Activated CD4-positive, CD25-positive, alpha-beta regulatory T cell treated with anti-CD3 and anti-CD28 coated beads, Interleukin-2, amount 50 U/mL, for 72 hours (primary cell): ENCODE measurements at places on chromosomes 3 and 15.

GRCh38 chr3:174253196-174253823, 605.8 kb upstream of the NAALADL2 start:
- DNase-seq: no peak

DNA sequence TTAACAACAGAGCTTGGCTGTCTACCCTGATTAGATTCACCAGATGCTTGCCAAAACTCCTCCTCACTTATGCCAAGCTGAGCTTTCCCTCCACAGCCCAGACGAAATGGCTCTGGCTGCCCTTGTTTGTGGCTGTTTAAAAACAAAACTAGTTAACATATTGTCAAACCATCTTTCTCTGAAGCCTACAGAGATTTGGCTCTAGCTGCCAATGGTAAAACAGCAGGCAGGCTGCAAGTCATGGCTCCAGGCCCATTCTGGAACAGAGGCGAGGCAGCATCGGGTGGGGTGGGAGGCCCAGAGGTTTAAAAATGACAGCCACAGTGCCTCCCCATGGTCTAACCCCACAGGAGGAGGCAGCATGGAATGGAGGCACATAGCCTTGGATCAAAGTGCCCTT, 75.9 kb downstream of the SCN5A start:
- peak; percentile 17 for DNase-seq

DNA sequence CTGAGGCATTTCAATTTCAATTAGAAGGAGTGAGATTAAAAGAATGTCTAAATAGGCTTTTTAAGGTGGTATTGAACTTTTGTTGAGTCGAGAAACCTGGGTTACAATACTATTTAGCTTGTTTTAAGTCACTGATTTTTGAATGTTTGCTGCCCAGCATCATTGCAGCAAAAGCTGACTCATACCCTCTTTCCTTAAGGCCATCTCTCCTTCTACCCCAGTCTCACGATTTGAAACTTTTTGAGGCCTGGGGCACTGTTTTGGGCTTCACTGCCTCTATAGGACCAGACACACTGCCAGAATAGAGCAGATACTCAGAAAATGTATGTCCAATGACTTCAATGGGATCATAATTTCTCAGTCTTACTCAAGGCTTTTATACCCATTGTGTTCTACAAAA, 319.6 kb upstream of the TGFBR2 start:
- DNase-seq: no peak

GRCh38 chr3:126528800-126529541, 5.0 kb downstream of the CHST13 start:
- DNase-seq: no peak

GRCh38 chr3:41888368-41889076, 73.4 kb downstream of the ULK4 start:
- DNase-seq: no peak

GRCh38 chr15:85691350-85692240, 103.1 kb downstream of the KLHL25 start:
- peak; percentile 53 for DNase-seq

- DNase-seq: no peak
Measured at GRCh38 chr3:37591116-37591781, 270.4 kb upstream of the CTDSPL start.

DNA sequence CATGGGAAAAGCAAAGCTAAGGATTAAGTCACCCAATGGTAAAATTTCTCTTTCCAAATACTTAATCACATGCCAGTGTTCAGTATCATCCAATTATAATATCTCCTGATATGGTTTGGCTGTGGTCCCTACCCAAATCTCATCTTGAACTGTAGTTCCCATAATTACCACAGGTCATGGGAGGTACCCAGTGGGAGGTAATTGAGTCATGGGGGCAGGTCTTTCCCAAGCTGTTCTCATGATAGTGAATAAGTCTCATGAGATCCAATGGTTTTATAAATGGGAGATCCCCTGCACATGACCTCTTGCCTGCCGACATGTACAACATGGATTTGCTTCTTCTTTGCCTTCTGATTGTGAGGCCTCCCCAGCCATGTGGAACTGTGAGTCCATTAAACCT, 26.1 kb upstream of the NMB start:
- DNase-seq: no peak

GRCh38 chr15:35060591-35060990, 24.5 kb downstream of the NANOGP8 start:
- no peak for DNase-seq

- DNase-seq: no peak
Measured at GRCh38 chr3:39638301-39638700, 170.8 kb downstream of the MOBP start.

GRCh38 chr3:44454258-44454657, 23.2 kb downstream of the ZNF445 start:
- no peak for DNase-seq

DNA sequence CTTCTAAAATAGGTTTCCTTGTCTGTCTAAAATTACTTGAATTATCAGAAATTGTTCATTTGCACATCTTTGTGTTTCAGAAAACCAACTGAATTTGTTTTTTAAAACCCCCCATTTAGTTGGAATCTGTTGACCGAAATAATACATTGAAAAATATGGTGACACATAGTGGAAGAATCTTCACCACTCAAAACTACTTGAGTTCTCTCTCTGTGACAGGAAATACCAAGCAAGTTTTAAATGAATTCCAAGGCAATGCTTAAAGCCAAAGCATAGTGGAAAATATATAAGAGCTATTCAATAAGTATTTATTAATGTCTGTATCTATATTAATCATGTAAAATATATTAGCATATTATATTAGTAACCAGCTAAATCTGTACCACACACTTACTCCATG, 224.9 kb upstream of the COL8A1 start:
- DNase-seq: no peak

GRCh38 chr15:40112789-40113188, 4.1 kb upstream of the BMF start:
- DNase-seq: no peak

DNA sequence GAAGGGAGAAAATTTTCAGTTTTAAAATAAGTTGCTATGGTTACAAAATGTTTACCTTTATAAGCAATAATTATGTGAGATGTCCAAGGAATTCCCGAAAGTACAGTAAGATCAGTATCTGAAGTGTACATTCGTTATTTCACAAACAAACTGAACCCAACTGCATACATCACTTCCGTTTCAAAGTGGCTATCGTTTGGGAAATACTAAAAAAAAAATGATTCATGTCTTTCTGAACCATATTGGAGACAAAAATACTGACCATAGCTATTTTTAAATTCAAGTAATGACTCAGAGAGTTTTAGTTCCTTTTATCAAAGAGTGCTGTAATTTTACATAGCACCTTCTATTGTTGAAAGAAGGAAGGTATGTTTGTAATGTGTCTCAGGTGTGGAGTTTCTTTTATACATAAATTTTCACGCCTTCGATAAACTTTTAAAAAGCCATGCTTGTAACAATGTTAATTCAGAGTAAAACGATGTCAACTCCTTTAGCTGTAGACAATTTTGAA, 8.0 kb upstream of the ANKRD28 start:
- DNase-seq: no peak

GRCh38 chr3:132256989-132257388, 60.2 kb upstream of the ACP3 start:
- no peak for DNase-seq

DNA sequence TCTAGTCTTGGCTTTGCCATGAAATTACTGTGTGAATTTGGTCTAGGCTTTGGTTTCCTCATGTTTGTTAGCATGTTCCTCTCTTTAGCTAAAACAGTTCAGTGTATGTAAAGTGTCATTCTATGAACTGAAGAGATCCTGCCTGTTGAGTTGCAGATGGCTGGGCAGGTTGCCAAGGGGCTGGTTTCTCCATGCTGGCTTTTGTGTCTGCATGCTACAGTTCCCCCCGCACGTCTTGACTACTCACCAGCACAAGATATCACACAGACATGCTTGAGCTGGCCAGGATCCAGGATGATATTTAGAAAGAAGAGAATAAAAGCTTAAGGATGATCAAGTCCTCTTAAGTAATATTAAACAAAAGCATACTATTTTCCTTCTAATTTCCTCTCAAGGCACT, 90.2 kb downstream of the CERS3 start:
- DNase-seq: no peak

DNA sequence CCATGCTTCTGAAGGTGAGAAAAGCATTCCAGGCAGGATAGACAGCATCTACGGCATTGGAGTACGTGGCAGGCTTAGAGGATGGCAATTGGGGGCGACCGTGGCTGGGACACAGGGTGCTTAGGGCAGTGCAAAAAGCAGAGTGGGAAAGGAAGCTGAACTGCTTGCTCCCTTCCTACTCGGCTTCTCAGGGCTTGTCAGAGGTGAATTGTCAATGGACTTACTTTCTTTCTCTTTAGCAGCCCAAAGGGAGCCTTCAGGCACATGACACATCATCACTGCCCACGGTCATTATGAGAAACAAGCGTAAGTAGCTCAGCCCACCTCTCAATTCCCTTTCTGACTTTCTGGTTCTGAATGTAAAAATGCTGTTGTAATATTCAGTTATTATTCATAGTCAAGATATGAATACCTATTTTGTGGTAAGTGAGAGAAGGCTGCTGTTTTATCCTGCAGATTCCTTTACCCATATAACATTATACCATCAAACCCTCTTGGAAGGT, 84.3 kb downstream of the KLHL25 start:
- DNase-seq: no peak

DNA sequence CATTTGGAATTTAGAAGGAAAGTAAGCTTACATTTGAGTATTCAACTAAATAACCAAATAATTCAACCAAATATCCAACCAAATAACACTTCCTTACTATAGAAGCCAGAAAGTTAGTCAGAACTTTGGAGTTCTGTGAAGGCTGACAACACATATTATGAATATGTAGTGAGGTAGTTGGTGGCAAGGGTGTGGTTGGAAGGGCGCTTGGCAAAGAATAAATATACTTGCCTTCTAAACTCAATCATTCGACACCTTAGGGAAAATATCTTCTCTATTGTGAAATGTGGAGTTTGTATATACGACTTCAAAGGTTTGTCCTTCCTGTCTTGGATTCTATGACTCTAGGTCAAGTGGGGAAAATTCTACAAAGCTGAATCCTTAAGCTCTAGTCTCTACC, 111.7 kb upstream of the OSTN start:
- DNase-seq: no peak

DNA sequence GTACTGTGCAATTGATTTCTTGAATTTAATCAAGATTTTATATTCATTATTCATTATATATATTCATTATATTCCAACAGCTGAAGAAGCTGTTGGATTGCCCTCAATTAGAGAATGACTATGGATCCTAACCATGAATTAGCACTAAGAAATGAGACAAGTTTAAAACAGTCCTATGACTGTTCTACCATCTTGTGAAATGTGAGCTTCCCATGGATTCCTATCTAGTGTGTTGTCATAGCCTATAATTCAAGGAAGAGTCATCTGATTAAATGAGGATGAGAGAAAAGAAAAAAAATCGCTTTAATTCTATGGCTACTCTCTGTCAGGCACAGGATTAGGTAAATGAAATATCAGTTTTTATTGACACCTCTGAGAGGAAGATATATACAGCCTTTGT, 696.6 kb upstream of the NAALADL2 start:
- no peak for DNase-seq

GRCh38 chr15:100690032-100690794, 87.8 kb downstream of the ASB7 start:
- no peak for DNase-seq

GRCh38 chr3:29185706-29186105, 95.2 kb upstream of the RBMS3 start:
- no peak for DNase-seq

GRCh38 chr15:74389241-74390048, 22.0 kb upstream of the CYP11A1 start:
- no peak for DNase-seq

GRCh38 chr3:156787926-156788663, 38.1 kb upstream of the LEKR1 start:
- DNase-seq: no peak

DNA sequence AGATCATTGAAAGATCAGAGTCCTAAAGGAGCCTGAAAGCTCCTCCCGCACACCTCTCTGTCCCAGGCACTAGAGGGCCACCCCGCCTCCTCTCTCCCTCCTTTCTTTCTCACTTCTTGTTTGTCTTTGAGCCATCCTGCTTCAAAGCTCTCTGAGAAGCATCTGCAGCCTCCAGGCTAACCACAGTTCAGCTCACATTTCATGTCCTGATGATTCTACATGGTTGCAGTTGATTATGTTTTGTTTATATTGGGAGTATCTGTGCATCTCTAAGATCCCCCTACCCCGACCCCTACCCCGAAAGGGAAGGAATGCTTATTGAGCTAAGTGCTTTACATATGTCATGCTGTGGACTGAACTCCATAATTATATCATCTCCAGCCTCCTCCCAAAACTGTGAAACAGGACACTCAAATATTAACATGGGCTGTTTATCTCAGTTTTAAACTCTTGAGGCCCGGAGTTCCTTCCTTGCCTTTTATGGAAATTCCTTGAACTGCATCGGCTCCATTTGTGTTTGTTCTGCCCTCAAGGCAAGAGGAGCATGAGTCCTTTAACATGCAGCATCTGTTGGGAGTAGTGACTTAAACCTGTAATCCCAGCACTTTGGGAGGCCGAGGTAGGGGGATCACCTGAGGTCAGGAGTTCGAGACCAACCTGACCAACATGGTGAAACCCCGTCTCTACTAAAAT, 30.9 kb downstream of the MGLL start:
- DNase-seq: no peak

- DNase-seq: no peak
Measured at GRCh38 chr3:70342149-70342548, 29.7 kb upstream of the MDFIC2 start.

- DNase-seq: no peak
Measured at GRCh38 chr15:85289677-85290365, 90.6 kb upstream of the AKAP13 start.

DNA sequence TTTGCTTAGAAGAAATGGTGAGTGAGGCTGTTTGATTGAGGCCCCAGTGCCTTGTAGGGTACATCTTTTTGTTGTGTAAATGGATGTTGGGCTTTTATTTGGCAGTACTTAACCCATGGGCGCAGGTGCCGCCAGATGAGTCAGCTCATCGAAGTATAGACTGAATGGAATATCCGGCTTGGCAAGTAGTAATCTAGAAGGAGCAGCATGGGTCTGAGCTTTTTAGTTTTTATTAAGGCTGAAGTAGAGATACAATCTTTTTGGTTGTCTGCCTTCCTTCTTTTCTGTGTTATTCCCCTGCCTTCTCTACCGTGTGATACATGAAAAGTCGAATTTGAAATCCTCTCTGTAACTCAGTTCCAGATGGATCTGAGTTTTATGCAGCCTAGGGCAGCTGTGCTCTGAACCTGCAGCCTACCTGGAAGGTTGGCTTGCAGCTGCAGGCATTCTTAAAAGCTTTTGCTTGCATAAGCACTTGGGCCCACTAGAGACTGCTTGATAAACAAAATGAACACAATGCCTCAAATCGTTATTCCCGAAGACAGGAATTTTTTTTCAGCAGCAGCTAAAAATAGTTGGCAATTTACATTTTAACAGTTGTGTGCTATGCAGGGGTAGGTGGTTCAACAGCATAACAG, 177.5 kb upstream of the CGNL1 start:
- no peak for DNase-seq

DNA sequence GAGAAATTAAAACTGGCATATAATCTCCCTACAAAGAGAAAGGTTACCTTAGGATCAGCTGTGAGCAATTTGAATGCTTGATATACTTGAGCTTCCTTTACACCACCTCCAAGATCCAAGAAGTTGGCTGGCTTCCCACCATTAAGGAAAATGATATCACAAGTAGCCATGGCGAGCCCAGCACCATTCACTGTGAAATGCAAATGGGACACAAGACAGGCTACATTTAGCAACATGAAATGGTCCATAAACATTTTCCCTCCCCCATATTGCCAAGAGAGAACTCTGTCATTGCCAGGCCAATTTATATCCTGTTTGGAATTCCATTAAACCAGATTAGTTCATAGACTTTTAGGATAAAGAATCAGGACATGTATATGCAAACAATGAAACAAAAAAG, 158.7 kb downstream of the SUCLG2 start:
- no peak for DNase-seq
